ENCODE measurements at places on chromosomes 2 and 18. TPM values are rescaled to one million over a fixed set of nuclear protein-coding genes. Genes with fewer than 3 reads are reported as not detected.

The NEB gene
- total RNA-seq: 0.94 TPM

The G6PC2 gene
- not detected for total RNA-seq

The IL36A gene
- total RNA-seq: not detected

The FIGLA gene
- total RNA-seq: not detected

The UGT1A8 gene
- not detected for total RNA-seq

DNA sequence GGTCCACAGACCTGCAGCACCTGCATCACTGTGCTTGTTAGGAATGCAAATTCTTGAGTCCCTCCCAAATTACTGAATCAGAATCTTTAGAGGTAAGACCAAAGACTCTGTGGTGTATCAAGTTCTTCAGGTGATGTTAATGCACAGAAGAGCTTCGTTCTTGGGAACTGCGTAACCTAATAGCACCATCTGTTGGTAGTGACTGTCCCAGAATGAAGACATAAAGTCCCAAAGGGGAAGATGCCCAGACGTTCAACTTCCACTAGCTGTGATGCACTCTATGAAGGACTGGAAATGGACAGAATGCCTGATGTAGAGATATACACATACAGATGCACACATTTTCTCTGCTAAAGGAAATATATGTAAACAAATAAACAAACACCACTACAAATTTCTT lies 576.0 kb downstream of the LRP1B start:
- DNase-seq: peak; percentile 32

- DNase-seq: peak; percentile 70
Measured at GRCh38 chr18:9898792-9899549, 13.2 kb downstream of the TXNDC2 start.

DNA sequence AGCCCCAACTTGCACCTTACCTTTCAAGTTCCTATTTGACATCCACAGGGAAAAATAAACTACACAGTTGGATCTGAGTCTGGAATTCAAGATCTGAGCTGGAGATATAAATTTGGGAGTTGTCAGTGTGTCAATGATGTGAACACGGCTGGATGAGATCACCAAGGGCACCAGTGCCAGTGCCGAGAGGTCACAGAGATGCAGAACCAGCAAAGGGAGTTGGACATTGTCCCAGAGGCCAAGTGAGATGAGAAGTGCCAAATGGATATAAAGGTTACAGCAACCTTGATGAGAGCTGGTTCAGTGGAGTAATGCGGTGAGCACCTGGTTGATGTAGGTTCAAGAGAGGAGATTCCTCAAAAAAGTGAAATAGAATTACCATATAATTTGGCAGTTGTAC lies 24.8 kb downstream of the LRRFIP1 start:
- DNase-seq: no peak

DNA sequence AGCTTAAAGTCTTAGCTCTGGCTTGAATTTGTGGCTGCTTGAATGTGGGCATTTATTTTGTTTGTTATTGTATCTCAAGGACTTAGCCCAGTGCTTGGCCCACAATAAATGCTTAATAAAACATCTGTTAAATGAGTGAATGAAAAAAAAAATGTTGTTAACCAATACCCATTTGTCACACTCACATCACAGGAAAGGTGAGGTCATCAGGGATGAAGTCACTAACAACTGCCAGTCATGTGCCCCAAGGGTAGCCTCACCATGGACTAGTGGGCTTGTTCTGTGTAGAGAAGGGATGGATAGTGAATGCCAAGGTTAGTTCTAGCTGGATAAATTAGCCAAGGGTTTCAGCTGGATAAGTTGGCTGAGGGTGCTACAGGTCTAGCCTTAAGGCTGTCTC lies 3.0 kb downstream of the NRBP1 start:
- DNase-seq: peak; percentile 54
